ENCODE measurements at places on chromosomes 5 and 9. TPM values are rescaled to one million over a fixed set of nuclear protein-coding genes. Genes with fewer than 3 reads are reported as not detected.
A peak's percentile ranks its signal among the peaks of the same experiment; 100 is the strongest.

TLE1 gene
- total RNA-seq = 25.9 TPM

ELOVL7 gene
- total RNA-seq = 2.3 TPM

DNA sequence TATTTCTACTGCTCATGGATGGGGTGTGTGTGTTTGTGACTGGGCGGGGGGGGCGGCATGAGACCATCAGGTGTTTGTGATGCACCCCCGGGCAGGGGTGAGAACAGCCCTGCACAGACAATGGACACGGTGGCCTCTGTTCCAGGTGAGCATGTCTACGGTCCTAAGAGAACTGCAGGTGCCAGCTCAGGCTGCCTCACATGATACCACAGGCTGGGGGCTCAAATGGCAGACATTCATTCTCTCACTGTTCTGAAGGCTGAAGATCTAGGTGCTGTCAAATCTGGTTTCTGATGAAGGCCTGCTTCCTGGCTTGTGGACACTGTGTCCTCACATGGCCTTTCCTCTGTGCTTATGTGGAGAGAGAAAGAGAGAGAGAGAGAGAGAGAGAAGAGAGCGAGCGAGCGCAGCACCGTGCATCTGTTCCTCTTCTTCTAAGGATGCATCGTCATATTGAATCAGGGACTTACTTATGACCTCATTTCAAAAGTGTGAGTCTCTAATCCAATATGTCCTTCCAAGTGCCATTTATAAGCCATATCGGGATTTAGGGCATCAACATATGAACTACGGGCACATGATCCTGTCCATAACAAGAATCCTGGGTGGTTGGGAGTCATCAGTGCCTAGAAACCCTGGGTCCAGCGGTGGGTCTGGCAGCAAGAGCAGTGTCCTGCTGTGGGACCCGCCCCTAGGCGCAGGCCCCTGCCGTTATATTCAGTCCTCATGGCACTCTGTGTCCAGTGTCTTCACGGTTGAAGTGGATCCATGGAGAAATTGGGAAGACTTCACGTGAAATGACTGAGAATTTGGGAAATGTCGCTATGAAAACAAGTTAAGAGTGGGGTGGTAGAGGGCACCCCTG, 42.5 kb downstream of the NXNL2 start:
- no peak for DNase-seq

GRCh38 chr5:76545184-76545583, 78.0 kb downstream of the F2RL2 start:
- no peak for DNase-seq

TLX3 gene
- not detected for total RNA-seq

DNA sequence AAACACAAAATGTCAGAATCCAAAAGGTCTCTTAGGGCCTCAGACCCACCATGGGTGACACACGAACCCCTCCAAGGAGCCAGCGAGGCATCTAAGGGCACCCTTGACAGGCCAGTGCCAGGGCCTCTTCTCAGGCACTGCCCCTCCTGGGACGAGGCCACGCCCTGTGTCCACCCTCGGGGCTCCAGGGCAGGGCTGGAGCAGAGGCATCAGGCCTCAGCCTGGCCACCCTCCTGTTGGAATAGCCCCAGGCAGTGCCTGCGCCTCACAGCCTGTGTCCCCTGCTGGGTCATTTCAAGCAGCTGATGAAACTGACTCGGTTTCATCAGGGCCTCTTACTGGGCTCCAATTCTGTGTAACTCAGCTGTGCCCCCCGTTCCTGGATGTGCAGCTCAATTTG, 32.8 kb upstream of the SUSD3 start:
- DNase-seq = no peak

GPR151 gene
- not detected for total RNA-seq

DNA sequence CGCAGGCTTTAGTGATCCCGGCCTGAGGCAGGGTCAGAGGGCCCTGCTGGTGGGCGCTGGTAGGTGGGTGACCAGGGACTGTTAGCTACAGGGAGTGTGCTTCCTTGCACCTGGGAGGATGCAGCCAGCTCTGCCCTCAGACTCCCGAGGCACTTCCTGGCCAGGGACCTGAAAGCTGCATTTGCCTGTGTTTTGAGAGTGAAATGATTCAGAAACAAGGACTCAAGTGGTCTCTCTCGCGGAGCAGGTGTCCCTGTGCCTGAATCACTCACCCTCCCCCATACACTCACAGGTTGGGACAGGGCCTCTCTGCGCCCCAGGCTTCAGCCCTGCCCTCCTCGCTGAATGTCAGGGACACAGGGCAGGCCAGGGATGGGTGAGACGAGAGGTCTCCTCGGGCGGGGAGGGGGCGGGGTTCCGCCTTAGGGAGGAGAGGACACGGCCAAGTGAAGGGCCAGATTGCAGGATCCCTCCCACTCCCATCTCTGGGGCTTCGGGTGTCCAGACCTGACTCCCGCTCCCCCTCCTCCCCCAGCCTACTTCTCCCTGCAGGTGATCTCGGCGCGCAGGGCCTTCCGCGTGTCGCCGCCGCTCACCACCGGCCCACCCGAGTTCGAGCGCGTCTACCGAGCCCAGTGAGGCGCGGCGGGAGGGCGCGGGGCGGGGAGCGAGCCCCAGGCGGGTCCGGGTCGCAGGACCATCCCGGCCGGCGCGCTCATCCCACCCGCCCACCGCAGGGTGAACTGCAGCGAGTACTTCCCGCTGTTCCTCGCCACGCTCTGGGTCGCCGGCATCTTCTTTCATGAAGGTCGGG, 1.5 kb downstream of the LTC4S start:
- DNase-seq = no peak

GRCh38 chr9:95719354-95719753, 156.1 kb upstream of the ERCC6L2 start:
- no peak for DNase-seq

- DNase-seq = no peak
These were observed 62.7 kb downstream of the RGMB start for GRCh38 chr5:98836175-98836574.

- DNase-seq = no peak
These were observed 390.3 kb downstream of the CAAP1 start for GRCh38 chr9:26502311-26502710.

DNA sequence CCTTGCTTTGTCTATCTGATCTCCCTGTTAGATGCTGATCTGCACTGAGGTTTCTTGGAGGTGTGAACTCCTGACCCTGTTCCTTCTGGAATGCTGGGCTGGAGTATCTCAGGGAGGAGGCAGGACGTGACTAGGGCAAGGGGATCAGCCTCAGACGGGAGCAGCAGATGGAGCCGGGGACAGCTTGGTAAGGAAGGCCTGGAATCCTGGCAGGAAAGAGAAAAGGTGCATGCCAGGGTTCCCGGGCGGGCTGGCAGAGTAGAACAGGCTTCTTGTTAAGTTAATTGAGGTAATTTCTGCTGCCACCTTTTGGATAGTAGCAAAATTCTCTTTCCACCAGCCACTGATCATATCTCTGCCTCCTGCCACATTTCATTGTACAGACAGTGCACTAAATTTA, 180.9 kb downstream of the ZNF462 start:
- no peak for DNase-seq

FAT2 gene
- under 0.01 TPM for total RNA-seq

DNA sequence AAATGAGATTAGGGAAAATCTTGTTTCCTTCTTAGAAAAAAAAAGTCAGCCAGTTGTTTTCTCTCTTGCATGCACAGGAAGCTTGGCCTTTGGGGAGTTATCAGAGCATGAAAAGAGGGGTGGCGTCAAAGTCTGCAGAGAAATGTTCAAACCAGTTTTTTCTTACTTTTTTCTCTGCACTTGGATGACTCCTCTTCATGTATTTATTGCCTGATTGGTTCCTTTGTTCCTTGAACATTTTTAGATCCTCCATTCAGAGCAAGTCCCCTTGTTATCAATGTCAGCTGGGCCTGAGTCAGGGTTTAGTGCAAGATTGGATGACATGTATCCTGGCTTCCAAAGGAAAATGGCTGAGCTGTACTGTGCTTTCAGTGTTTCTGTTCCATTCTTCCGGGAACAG, 392.6 kb upstream of the BRINP1 start:
- DNase-seq = no peak

- DNase-seq = peak; percentile 21
These were observed 231.7 kb downstream of the SYK start for GRCh38 chr9:91033270-91033669.
